Hematopoietic multipotent progenitor cell treated with erythropoietin and hydrocortisone succinate and interleukin-3 and kit ligand, for 8 days (in vitro differentiated cells): ENCODE measurements at places on chromosomes 1 and 21.

GRCh38 chr1:24109686-24110475, 2.1 kb downstream of the MYOM3 start:
- DNase-seq: no peak

- DNase-seq: no peak
Measured at GRCh38 chr1:223741861-223742260, 29.5 kb downstream of the CAPN2 start.

- DNase-seq: no peak
Measured at GRCh38 chr1:118984722-118985639, 3.2 kb downstream of the TBX15 start.

DNA sequence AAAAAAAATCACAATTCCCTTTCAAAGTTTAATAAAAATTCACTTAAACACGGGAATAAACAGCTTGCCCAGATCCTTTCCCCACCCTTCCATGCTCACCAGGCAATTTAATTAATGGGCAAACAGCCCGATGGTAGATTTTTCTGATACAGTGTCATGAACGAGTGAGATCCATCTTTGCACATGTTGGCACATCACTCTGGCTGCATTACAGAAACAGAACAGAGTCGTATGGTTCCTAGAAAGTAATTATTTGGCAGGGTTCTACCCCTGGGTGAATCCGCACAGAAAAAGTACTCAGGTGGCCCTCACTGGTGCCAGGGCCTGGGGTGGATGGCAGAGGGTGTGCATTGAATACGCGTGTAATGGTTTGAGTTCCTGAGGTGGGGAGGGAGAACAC, 24.6 kb upstream of the OVAAL start:
- no peak for DNase-seq

GRCh38 chr1:69016468-69016867, 519.6 kb upstream of the DEPDC1 start:
- no peak for DNase-seq

GRCh38 chr21:42525029-42525581, 11.5 kb downstream of the SLC37A1 start:
- DNase-seq: no peak

GRCh38 chr1:173206816-173207568, at the start of gene TNFSF4:
TSS of gene TNFSF4 (minus strand) at chr1:173207331. CDS start at chr1:173207176, 155 bp downstream.
- peak; percentile 12 for DNase-seq

DNA sequence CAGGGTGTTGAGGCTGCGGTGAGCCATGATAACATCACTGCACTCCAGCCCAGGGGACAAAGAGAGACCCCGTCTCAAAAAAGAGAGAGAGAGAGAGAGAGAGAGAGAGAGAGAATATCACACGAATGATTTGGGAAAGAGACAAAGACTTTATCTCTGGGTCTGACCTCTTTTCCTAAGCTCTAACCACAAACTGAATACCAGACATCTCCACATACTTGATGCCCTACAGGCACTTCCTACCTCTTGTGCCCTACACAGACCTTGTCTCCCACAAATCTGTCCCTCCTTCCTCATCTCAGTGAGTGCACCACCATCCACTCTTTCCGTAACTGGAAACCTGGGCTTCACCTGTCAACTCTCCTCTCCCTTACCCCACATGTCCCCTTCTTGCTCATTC, 27.0 kb upstream of the PTCH2 start:
- DNase-seq: no peak

DNA sequence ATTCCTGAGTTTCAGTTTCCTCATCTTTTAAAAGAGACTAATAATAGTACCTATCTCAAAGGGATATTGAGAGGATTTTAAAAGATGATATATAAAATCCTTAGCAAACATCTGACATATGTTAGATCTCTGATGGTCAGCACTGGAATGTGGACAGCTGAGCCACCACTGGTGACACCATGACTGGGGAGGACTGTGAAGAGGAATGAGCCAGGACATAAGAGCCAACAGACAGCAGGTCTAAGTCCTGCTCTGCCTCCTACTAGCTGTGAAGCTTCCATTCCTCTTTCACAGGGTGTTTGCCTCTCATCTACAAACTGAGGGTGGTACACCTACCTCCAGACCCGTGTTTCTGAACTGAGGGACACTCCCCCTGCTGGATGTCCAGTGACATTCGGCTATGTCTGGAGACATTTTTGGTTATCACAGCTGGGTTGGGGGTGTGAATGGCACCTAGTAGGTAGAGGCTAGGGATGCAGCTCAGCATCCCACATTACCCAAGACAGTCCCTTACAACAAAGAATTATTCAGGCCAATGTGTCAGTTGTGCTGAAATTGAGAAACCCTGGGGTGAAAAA, 109.1 kb upstream of the OLIG2 start:
- peak; percentile 14 for DNase-seq

- DNase-seq: peak; percentile 43
Measured at GRCh38 chr1:211247921-211248320, 11.2 kb upstream of the RCOR3 start.

DNA sequence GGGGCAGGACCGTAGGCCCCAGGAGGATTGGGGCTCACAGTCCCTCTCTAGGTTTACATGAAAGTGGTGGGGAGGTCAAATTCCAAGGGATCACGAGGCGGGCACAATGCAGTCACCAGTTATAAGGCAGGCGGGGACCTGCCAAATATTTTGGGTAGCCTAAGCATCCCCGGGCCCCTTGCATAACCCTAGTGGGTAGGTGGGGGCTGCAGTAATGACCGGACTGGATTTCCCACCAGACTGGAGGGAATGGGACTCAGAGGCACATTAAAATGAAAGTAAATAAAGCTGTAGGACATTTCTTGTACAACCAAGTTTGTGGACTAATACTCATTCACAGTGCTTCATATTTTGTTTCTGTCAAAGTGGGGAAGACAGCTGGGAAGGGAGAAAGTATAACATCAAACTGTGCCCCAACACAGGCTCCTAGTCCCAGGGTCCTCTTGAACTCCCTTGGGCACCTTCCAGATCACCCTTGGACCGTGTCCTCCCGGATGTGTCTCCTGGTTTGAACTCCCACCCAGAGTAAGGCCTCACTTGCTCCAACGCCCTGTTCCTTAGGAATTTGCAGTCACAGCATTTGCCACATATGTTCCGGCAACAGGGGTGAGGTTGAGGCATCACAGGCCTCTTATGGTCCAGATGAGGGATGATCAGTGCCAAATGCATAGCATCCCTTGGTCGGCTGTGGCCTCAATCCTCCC, 28.4 kb upstream of the KIAA0040 start:
- DNase-seq: no peak
